Right cardiac atrium (tissue), 5 donors: ENCODE measurements at places on chromosomes 12 and 14.

GRCh38 chr12:88703790-88704189 is 123.5 kb upstream of the KITLG start:
- DNase-seq, result no peak

GRCh38 chr14:43031598-43031997 is 1424.9 kb downstream of the LRFN5 start:
- no peak for DNase-seq

- DNase-seq, result no peak
Observed at GRCh38 chr12:2261708-2262107, 208.9 kb downstream of the CACNA1C start.

DNA sequence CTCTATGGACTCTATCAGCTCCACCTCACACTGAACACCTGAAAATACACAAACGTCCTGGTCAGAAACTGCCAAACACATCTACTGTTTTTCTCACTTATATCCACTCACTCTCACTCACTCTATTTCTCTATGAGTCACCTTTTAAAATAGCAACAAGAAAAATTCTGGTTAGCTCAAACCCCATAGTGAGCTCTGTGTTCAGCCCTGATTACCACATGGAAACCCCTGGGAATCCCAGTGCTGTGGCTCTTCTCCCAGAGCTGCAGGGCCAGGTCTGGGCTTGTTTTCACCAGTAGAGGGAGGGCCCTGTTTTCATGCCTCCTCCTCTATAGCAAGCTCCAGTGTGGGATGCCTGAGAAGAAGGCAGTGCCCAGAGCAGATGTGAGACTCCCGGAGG is 1126.1 kb downstream of the TMEM121 start:
- DNase-seq, result peak; percentile 20

DNA sequence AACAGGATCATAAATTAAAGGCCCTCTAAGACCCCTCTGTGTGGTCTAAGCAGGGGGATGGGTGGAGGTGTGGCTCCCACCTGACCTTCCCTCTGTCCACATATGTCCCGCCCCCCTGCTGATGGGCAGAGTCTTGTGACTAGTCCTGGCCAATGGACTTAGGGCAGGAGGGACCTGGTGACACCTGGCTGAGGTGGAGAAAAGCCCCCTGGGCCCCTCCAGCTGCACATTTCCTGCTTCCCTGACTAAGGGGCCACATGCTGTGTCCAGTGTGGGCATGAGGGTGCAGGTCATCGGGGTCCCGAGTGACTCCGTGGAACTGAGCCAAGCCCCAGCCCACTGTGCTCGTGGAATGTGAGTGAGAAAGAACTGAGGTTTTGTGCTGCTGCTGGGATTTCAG is 254.7 kb downstream of the ADGRD1 start:
- DNase-seq, result no peak

DNA sequence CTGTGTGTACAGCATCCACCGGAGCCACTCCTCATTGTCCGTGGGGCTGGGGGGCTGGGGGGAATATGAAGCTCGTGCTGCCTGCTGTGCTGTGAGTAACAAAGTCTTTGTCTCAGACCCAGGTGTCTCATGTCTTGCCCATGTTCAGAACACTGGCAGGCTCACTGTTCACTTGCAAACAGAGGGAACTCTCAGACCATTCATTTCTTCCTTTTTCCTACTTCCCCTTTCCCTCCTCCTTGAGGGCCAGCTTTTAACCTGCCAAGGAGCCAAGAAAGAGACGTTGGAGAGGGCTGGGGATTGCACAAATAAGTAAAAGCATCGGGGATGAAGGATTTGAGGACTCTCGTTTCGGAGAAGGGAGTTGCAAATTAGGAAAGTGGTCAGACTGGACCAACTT is 21.6 kb downstream of the GPR132 start:
- DNase-seq, result peak; percentile 10

- DNase-seq, result no peak
Observed at GRCh38 chr12:74393272-74393671, 144.4 kb upstream of the ATXN7L3B start.

DNA sequence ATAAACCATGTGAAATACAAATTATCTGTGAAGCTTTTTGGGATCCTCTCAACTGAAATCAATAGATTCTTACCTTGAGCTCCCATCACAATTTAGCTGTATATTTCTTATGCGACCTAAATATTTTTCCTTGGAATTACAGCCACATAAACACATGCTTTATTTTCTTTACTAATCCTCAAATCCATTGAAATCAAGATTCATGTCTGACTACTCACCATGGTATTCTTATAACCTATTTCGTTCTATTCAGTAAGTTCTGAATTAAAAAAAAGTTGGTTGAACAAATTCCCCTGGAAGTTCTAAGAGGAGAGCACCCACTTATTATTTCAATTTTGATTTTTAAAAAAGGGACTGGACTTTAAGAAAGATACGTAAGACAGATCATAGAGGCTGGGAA is 292.1 kb upstream of the ATP2B1 start:
- DNase-seq, result no peak

DNA sequence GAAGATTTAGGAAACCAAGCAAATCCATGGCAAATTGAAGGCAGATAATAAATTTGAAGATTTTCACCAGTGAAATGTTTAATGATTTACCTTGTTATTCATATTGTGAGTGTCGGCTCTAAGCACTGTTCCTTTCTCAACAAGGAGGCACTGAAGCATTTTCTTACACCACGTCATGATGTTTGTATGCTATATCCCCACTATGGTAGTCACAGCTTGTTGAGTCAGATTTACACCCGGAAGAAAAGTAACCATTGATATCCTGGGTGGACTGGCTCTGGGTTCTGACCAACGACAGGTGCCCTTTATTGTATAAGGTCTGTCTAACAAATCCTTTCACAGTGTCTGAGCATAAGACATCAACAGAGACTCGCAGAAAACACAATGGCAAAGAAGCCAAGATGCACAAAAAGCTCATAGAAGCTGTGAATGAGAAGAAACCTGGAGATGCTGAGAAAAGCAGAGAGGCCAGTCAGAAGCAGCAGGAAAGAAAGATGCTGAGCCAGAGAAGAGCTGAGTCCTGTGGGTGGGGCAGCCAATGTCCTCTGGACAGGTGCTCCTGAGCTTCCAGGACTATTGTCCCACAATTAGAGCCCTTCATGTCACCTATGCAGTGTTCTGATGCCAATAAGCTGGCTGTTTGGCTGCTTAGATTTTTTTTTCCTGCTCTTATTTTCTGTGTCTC is 49.7 kb upstream of the ARHGAP5 start:
- no peak for DNase-seq
